ENCODE measurements at places on chromosomes 12 and 14.

DNA sequence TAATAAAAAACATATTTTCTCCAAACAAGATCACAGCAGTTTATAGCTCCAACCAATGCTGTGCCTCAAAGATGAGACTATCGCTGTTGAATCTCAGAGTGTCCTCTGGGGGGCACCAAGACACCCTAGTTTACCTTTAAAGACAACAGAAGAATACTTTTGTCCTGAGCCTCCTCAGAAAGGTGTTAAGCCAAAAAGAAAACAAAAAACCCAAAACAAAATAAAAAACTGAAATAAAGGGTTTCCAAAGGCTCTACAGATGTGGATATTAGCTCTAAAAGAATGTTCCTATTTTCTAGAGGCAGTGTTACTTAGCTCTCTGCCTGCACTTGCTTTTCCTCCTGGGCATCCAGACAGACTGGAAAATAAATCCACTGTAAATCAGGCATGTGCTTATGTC is 86.9 kb upstream of the TTC7B start:
- no peak for DNase-seq

DNA sequence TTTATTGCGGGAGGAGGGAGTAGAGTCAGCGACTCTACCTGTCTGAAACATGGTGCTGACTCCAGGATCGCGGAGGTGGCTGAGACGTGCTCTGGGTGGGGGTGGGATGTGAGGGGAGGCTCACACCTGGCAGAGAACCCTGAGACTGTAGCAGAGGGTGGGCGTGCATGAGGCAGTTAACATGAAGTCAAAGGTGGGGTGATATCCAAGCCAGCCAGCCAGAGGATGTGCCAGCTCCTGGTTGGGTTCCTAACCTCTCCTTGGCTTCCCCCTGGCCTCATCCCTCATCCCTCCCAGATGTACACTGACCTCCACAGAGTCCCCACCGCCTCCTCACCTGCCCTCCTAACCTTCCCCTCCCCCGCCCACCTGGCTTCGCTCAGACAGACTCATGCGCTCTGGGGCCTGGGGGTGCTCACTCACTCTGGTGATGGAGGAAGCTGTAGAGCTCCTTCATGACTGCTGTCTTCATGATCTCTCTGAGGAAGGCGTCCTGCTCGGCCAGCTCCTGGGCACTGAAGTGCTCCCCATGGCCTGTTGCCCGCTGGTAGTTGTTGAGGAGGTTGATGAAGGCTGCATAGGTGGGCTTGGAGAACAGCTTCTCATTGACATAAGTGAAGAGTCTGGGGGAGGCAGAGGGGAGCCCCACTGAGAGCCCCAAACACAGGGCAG is 9.3 kb downstream of the ENDOU start:
- DNase-seq, result no peak

DNA sequence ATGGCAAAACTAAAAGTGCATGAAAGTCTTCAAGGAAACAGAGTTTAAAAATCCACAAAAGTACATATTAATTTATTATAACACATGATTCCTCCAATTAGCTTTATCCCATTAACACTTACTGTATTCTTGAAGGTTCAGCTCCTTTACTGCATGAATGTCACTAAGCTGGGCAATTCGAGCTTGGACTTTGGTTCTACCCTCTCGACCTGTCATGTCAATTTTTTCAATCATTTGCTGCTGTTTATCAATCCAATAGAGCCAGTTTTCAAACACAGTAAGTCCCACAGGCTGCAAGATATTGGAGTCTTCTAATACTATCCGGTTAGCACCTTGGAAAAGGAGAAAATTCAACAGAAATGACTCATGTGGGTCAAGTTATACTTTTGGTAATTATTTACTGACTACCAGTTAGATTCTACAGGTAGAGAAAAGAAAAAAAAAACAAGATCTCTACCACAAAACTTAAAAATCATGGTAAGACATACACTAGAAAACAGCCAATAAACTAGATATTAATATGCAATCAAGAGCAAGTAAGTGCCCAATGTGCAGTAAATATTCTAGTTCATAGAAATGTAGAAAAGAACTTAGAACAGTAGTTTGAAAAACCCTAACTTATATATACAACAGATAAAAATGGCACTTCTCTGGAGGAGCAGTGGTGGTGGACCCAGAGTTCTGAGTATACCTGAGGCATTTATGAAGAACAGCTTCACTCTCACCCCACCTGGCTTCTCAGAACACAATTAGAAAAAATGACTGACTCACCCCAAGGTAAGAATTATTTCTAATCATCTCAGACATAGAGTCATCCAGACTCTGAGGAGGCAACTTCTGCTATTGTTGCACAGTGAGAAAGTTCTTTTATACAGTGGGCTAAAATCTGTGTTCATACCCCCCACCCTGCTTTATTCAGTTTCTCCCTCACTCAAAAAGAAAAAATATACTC is 67.7 kb downstream of the BCL2L14 start:
- DNase-seq, result no peak

DNA sequence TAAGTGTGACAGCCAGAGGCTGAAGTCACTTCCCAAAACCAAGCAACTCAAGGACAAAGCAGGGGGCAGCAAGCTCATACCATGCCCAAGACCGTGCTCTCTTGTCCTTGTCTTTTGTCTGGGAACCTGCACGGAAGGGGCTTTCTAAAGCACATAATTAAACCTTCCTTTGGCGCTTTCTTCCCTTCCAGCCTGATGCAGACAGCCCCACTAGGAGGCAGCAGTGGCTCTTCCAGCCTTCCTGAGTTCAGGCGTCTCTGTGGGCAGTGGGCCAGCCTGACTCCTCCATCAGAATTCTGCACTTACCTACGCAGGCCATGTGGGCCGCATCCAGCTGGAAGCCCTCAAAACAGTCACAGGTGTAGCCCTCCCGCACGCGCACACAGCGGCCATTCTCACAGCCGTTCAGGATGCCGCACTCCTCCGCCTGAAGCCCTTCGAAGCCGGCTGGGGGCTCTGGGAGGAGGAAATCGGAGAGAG is 7.6 kb downstream of the ISCA2 start:
- DNase-seq, result peak; percentile 52

DNA sequence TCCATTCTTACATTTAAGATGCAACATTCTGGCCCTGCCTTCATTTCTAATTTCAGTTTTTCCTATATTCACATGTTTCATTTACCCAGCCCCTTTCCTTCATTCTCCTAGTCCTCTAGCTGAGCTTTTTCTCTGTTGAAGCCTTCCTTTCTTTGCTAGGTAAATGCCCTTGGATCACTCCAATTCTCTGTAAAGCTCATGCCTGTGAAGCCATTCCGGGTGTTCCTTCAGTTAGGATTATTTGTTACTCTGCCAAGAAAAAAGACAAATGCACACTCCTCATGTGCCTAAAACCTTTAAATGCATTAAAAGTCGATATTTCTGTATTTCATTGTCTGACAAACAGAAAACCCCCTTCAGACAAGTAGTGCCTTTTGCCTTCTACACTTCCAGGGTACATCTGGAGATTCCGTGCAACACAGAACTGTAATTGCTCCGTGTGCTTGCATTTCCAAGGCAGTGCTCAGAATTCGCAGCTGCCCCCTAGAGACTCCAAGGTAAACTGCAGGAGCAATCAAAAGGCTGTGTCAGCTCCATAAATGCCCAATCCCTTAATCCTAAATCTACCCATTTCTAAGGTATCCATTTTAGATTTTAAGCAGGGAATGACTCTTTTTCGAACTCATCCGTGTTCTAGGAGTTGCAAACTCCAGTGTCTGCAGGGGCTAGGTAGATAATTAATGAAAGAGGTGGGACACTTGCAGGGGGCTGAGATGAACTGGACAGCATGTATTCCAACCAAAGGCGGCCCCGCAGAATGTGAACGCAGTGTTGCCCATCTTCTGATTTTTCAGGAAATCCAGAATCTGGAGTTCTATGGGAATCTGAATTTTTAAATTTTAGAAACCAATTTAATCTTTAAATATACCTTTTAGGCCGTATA is 320.2 kb downstream of the GRIN2B start:
- DNase-seq, result no peak

Data from SHP77 treated with DMSO at 0.1 percent for 48 hours (cell line).